ENCODE measurements at places on chromosomes 11 and 22.

DNA sequence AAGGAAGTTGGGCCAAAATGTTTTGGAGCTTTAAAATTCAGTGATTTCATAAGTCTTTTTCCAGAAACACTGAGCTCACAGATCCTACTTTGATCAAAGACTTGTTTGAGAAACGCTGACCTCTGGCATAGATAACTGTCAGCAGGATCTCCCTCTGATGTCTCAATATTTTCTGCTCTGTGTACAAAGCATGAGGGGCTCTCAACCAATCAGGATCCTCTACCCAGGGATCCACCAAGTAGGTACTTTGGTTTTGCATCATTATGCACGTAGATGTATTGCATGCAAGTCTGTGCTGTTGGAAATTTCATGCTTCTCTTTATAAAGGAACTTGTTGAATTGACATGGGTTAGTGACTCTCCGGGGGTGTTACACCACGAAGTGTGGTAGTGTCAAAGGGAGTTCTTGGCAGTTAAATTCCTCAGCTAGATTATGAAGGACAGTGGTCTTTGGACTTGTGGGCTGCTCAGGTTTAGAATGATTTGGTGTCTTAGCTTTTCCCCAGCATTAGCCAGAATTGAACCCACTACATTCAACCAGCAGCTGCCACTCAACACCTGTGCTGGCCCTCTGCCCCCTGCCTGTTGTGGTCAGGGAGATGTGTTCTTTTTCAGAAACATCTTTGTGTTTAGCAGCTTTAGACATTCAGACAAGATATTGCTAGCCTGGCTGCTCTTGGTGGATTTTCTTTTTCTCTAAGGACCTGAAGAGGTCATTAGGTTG lies 1.7 kb upstream of the DIXDC1 start:
- DNase-seq, result peak; percentile 21

DNA sequence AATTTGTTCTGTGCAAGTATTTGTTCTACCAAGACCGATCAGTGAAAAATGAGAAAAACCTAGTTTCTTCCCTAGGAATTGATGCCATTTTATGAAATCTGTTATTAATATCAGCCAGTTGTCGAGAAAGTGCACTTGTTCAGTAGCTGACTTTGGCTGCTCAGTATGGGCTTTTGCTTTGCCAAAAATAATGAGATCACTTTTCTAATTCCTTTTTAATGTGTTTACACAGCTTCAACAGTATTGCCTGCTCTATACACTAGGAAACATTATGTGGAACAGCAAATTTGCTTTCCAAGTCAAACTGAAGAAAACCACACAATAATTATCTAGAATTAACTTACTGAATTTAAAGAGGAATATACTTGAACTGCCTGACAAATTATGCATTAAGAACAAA lies 34.4 kb downstream of the SCUBE2 start:
- DNase-seq, result no peak

- DNase-seq, result no peak
Measured at GRCh38 chr11:57588046-57588710, 9.3 kb upstream of the SERPING1 start.

GRCh38 chr11:69816671-69817070 lies 2.5 kb downstream of the FGF3 start:
- no peak for DNase-seq

DNA sequence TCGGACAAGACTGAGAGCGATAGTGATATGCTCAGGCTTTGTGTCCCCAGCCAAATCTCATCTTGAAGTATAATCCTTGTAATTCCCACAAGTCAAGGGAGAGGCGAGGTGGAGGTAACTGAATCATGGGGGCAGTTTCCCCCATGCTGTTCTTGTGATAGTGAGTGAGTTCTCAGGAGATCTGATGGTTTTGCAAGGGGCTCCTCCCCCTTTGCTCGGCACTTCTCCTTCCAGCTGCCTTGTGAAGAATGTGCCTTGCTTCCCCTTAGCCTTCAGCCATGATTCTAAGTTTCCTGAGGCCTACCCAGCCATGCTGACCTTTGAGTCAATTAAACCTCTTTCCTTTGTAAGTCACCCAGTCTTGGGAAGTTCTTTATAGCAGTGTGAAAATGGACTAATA lies 7.5 kb upstream of the FOLR2 start:
- no peak for DNase-seq

GRCh38 chr22:37310815-37311595 lies 28.7 kb downstream of the CYTH4 start:
- no peak for DNase-seq

- no peak for DNase-seq
Measured at GRCh38 chr11:35343033-35343598, 76.2 kb downstream of the SLC1A2 start.

DNA sequence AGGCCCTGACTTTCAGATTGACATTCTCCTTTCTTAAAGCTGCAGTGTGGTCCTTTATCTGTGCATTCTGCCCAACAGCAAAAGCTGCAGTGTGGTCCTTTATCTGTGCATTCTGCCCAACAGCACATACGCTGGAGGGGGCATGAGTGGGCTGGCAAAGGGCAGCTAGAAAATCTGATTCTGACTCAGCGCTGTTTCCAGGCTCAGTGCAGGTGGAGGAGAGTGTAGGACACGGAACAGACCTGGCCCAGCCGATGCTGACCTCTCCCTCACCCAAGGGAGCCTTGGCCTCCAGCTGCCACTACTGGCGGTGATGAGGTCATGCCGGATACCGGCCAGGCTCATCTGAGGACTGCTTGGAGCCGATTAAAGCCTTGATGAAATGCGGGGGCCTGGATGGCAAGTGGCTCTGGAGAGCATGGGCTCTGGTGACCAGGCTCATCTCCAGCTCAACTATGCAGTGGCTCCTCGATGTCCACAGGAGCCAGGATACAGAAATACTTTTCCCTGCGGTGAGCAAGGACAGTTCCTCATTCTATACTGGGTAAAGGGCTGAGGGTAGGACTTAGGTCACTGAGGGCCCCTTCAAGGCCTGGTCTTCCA lies 84.6 kb downstream of the CLPB start:
- DNase-seq, result no peak

DNA sequence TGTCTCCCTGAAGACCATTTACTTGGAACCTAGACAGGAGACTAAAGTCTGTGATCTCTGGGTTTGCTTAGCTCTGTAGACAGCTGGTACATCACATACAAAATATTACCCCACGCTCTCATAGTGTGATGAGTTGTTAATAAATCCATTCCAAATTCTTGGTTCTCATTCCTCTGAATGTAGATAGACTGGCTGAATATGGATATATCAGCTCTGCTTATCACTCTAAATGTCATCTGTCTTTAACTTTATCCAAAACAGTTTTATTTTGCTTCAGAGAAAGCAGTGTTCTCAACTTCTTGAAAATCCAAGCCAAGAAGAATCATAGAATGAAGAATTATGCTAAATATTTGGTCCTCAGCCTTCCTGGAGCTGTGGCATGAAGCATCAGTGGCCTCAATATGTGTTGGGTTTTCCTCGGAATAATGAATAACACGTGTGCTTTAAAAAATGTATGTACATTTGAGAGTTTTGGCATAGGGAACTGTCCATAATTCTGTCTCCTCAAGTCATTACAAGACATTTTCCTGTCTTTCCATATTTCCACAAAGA lies 10.5 kb upstream of the LDLRAD3 start:
- DNase-seq, result no peak

- DNase-seq, result no peak
Measured at GRCh38 chr11:13107544-13108044, 98.5 kb downstream of the RASSF10 start.

DNA sequence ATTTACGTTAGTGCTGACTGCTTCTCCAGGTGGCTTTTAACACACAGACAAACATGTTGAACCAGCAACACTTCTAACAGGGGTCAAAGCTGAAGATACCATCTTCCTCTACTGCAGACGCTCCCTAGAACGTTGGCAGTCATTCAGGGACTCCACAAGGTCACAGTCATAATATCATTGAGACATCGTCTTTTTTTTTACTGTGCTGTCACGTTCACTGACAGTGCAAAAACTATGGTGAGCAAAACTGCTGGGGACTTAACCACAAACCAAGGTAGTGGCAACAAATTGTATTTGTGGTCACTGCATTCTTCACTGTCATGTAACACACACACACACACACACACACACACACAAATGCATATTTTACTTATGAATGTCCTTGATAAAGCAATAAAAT lies 244.9 kb downstream of the CASP12 start:
- DNase-seq, result no peak

GRCh38 chr11:58888579-58888978 lies 44.1 kb upstream of the GLYATL2 start:
- no peak for DNase-seq

DNA sequence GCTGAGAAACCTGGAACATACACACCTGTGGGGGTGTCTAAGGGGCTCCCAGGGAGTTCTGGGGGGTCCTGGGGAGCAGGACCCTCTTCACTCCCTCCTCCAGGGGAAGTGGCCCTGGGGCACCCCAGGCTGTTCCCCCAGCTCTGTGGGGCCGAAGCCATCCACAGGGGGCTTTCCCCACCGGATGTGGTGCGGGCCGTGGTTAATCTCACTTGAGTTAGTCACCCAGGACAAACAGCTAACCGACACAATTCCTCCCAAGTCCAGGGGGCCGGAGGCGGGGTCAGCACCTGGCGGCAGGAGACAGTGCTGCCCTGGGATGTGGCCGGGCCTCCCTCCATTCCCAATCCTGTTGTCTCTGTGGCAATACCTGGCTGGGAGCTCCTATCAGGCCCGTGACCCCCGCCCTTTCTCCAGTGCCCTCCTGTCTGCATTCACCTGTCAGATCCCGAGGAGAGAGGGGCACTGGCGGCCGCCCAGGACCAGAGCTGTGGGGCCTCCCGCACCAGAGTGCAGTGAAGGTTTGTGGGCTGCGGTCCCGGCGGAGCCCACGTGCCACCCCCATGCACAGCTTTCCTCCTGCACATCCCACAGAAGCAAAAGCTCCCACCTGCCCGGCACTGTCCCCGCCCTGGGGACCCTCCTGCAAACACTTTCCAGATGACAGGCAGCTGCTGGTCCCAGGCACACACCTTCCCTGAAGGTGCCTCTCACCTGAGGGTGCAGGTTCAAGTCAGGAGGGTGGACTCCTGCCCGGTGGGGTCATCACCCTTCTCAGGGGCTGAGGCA lies 5.2 kb upstream of the MUC5AC start:
- DNase-seq, result no peak

DNA sequence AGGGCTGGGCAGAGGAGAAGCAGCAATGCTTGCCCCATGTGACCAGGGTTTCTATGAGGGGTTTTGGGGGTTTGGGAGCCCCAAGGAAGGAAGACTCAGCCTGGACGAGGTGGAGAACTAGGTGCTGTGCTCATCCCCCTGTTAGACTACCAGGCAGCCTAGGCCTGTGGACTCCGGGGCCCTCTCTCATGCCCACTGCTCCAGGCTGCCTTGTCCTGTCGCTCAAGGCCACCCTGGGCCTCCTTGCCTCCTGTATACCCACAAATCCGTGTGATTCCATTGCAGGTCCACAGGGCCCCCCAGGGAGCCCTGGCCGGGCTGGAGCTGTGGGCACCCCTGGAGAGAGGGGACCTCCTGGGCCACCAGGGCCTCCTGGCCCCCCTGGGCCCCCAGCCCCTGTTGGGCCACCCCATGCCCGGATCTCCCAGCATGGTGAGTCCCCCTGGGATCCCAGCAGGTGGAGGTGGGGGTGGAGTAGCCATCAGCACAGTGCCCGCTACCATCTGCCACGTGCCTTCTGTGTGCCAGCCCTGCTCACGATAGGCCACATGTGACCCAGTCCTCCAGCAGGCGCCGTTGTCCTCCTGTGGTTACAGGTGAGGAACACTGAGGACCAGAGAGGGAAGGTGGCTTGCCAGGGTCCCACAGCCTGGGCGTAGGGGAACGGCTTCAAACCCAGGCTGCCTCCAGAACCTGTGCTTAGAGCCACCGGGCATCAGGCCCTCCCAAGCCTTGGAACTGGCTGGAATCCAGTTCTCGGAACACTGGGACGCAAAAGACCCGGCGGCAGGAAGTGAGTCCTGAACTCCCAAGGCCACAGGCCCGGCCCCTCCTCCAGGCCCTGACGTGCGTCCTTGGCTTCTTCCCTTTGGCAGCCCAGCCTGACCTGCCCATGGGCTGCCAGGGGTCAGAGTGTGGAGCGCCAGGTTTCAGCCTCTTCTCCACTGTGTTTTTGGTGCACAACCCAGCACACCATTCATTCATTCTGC lies 26.6 kb downstream of the EMID1 start:
- DNase-seq, result no peak

DNA sequence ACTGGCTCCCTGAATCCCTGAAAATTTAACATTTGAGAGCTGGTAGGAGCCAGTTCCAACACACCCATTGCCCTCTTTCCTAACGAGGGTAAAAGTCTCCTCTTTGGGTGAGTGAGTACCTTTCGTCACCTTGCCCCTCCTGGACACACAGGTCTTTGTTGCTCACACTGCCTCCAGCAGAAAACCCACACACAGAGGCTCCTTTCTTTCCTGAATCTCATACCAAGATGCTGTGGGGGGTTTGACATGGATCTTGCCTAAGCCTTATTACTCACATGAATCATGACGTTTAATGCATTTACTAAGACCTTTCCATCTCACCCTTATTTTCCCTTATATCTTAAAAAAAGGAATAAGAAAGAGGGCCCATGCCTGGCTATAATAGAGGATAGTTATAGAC lies 53.0 kb downstream of the PARVA start:
- no peak for DNase-seq

- DNase-seq, result peak; percentile 28
Measured at GRCh38 chr11:77602381-77603088, 12.8 kb downstream of the AQP11 start.

GRCh38 chr11:34540870-34541269 lies 27.3 kb upstream of the ELF5 start:
- no peak for DNase-seq

DNA sequence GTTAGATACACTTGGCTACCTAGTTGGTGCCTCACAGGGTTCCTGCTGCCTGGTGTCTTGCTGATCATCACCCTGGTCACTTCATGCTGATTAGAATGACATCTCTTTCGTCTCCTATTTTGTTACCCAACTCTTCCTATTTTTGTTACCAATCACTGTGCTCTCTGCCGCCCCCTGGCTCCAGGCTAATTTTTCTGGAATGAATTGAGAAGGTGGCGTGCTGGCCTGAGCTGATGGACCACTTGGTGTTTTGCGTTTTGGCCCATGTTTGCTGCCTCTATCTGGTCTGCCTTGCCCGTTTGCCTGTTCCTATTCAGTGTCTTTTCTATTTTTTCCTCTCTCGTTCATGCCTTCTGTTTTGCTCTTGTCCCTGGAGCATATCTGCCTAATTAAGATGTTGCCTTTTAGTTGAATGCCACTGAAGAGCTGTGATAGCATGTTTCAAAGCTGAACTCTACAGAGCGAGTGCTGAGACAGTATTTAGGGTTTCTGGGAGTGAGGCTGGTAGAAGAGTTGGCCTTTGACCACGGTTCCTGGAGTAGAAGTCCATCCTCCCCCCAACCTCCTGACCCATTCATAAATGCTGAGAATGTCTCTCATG lies 5.9 kb upstream of the ATF4 start:
- peak; percentile 68 for DNase-seq
